Thymus (tissue), 14 donors: ENCODE measurements at places on chromosomes 5 and 9. TPM values are rescaled to one million over a fixed set of nuclear protein-coding genes. Genes with fewer than 3 reads are reported as not detected.

GRCh38 chr5:113092683-113093082 is 116.1 kb downstream of the DCP2 start:
- H3K27ac ChIP-seq, result no peak overlapping the region
- H3K27me3 ChIP-seq, result peaks cover 4% of the 10 kb centered on the region
- H3K36me3 ChIP-seq, result no peaks in the 10 kb centered on the region
- H3K4me3 ChIP-seq, result no peak overlapping the region
- H3K4me1 ChIP-seq, result no peaks in the 10 kb centered on the region

GLRA1 gene
- not detected for total RNA-seq

PROB1 gene
- 0.76 TPM for total RNA-seq

GRCh38 chr9:136080716-136081112 is 14.4 kb downstream of the NACC2 start:
- H3K27ac ChIP-seq, result no peak overlapping the region
- no peak overlapping the region for H3K4me3 ChIP-seq
- H3K36me3 ChIP-seq, result no peaks in the 10 kb centered on the region
- H3K27me3 ChIP-seq, result no peaks in the 10 kb centered on the region
- no peak for DNase-seq

DNA sequence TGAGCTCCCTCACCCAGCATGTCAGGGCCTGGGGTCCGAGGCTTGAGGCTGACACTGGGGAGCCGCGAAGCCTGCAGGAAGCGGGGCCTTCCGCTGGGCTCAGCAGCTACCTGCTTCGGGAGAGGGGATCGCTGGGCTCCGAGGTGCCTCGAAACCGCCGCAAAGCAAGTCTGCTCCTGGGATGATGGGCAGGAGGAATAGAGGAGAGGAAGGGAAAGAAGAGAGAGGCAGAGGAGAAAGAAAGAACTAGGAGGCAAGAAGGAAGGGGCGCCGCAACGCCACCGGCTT is 1.5 kb upstream of the PRDM12 start:
- peaks cover 99% of the 10 kb centered on the region for H3K27me3 ChIP-seq
- no peak overlapping the region for H3K27ac ChIP-seq
- H3K36me3 ChIP-seq, result no peaks in the 10 kb centered on the region
- no peak overlapping the region for H3K4me3 ChIP-seq

GRCh38 chr5:43432486-43433375 is 20.5 kb upstream of the CCL28 start:
- H3K27ac ChIP-seq, result no peak overlapping the region
- no peaks in the 10 kb centered on the region for H3K27me3 ChIP-seq
- DNase-seq, result no peak
- no peak overlapping the region for H3K4me3 ChIP-seq
- H3K36me3 ChIP-seq, result no peaks in the 10 kb centered on the region
- H3K4me1 ChIP-seq, result no peaks in the 10 kb centered on the region

- H3K27me3 ChIP-seq, result no peaks in the 10 kb centered on the region
- no peak for DNase-seq
- H3K4me3 ChIP-seq, result no peak overlapping the region
- H3K4me1 ChIP-seq, result peaks cover 14% of the 10 kb centered on the region
- H3K36me3 ChIP-seq, result no peaks in the 10 kb centered on the region
- no peak overlapping the region for H3K27ac ChIP-seq
Measured at GRCh38 chr9:38232895-38233294, 159.6 kb upstream of the ALDH1B1 start.

DNA sequence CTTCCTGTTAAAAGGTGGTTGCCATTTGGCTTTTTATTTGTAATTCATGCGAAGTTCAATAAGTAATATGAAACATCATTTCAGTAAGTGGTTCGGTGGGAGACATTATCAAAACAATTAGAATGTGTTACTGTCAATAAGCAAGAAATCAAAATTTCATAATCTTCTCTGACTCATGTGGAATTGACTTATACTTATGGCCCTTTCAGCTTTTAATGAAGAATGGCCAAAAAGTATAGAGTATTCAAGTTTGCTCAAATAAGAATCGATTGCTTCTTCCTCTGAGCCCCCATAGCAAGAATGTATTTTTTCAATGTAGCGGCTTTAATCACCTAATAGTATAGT is 174.5 kb downstream of the AOPEP start:
- DNase-seq, result no peak
- H3K4me1 ChIP-seq, result no peaks in the 10 kb centered on the region
- no peak overlapping the region for H3K4me3 ChIP-seq
- H3K27ac ChIP-seq, result no peak overlapping the region

DNA sequence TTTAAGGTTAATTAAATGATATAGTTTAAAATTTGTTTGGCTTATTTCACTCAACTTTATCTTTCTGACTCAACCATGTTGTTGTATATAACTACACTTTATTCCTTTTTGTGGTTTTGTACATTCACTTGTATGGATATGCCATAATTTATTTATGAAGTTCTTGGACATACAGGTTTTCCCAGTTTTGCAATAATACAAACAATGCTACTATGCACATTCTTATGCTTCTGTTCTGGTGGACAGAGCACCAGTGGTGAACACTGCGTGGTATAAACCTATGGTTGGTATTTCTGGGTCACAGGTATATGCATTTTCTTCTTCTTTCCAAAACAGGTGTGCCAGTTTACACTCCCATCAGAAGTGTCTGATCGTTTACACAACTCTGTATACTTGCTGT is 35.7 kb upstream of the TRIM14 start:
- H3K4me1 ChIP-seq, result no peaks in the 10 kb centered on the region
- DNase-seq, result no peak
- peaks cover 13% of the 10 kb centered on the region for H3K36me3 ChIP-seq
- H3K4me3 ChIP-seq, result no peak overlapping the region
- no peak overlapping the region for H3K27ac ChIP-seq

- DNase-seq, result no peak
- H3K4me3 ChIP-seq, result no peak overlapping the region
- H3K27ac ChIP-seq, result no peak overlapping the region
- no peaks in the 10 kb centered on the region for H3K27me3 ChIP-seq
Measured at GRCh38 chr5:74938250-74938933, 72.2 kb upstream of the FAM169A start.

- DNase-seq, result no peak
- H3K4me3 ChIP-seq, result no peak overlapping the region
- H3K36me3 ChIP-seq, result no peaks in the 10 kb centered on the region
- no peaks in the 10 kb centered on the region for H3K4me1 ChIP-seq
- no peak overlapping the region for H3K27ac ChIP-seq
Measured at GRCh38 chr9:13095056-13095455, 184.4 kb downstream of the MPDZ start.

DNA sequence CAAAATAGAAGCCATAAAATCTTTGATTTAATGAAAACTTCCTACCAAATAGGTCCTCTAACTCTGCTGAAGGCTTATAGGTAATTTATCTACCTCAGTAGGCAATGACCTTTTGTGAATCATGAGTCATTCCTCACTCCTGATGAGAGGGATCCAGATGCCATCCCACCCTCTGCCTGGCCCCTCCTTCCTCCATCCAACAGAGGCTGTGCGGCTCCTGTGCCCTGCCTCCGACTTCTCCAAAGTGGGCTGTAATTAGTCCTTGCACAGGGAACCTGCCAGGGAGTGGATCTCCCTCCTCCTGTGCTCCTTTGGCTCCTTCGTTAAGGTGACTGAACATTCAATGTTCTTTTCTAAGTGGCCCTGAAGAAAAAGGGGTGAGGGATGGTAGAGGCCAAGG is 213.9 kb upstream of the TBCA start:
- no peaks in the 10 kb centered on the region for H3K36me3 ChIP-seq
- H3K4me3 ChIP-seq, result no peak overlapping the region
- H3K27me3 ChIP-seq, result peaks cover 2% of the 10 kb centered on the region
- no peak overlapping the region for H3K27ac ChIP-seq
- no peak for DNase-seq

DNA sequence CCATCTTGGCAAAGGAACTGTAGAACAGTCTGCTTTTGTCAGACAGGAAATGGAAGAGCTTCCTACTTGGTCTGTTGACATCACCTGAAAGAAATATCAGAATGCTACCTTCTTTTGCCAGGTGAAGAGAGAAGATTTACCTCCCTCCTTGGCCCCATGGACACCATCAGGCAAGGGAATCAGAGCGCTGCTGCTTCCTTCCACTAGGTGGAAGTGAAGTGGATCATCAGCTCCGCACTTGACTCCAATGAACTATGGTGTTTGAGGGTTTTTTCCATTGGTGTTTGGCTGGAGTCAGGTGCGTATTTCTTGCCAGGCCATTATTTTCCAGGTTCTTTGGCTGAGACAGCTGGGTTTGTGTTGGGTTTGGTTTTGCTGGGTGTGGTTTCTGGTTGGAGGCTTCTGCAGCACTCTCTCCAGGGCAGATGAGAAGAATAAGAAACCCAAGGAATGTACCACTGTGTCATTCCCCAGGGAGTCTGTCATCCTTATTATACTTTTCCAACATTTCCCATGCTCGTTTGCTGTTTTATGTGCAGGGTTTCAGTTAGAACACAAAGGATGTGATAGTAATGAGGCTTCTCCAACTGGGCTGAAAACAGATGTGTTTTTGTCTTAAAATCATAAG is 12.4 kb downstream of the SPATA31E1 start:
- no peaks in the 10 kb centered on the region for H3K36me3 ChIP-seq
- H3K4me3 ChIP-seq, result no peak overlapping the region
- H3K27me3 ChIP-seq, result no peaks in the 10 kb centered on the region
- no peak overlapping the region for H3K27ac ChIP-seq
- H3K4me1 ChIP-seq, result no peaks in the 10 kb centered on the region
- no peak for DNase-seq

GABRA1 gene
- 2.7 TPM for total RNA-seq

DNA sequence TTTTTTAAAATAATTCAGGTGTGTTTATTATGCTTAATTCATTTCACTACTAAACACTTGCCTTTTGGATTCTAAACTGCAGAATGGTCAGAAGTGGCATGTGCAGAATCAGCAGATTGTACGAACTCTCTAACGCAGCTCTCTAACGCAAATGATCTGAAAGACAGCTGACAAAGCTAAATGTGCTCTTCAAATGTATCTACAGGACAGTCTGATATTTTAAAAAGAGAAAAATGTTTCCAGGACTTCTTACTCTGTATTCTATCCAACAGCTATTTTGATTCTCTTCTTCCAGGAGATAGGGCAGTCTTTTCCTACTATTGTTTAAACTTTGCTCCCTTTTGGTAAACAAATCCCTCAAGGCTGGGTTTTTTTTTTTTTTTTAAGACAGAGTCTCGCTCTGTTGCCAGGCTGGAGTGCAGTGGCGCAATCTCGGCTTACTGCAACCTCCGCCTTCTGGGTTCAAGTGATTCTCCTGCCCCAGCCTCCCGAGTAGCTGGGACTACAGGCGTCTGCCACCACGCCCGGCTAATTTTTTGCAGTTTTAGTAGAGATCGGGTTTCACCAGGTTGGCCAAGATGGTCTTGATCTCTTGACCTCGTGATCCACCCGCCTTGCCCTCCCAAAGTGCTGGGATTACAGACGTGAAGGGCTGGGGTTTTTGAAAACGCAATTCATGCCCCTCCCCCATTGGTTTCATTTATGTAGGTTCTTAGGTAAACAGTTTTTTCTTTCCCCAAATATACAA is 1.2 kb downstream of the NMRK1 start:
- peaks cover 15% of the 10 kb centered on the region for H3K4me1 ChIP-seq
- H3K27ac ChIP-seq, result peak overlapping the region; percentile 95
- H3K27me3 ChIP-seq, result no peaks in the 10 kb centered on the region
